ENCODE measurements at places on chromosomes 5 and 9.

- DNase-seq: no peak
These were observed 63.2 kb upstream of the GHR start for GRCh38 chr5:42360056-42360455.

DNA sequence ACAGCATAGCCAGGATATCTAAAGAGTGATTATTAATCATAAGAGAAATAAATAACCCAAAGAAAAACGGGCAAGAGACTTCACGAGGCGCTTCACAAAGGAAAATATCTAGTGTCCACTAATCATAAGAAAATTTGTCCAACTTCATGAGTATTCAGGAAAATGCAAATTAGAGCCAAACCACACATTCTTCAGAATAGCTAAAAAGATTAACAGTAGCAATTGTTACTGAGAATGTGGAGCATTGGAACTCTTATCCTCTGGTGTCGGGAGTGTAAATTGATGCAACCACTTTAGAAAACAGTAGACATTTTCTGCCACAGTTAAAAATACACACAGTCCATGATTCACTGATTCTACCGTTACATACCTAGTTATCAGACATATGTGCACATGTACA lies 145.7 kb downstream of the CWC27 start:
- no peak for DNase-seq

GRCh38 chr5:139745132-139745799 lies 50.3 kb upstream of the PSD2 start:
- no peak for DNase-seq

- DNase-seq: no peak
These were observed 92.1 kb upstream of the IL12B start for GRCh38 chr5:159422361-159422760.

DNA sequence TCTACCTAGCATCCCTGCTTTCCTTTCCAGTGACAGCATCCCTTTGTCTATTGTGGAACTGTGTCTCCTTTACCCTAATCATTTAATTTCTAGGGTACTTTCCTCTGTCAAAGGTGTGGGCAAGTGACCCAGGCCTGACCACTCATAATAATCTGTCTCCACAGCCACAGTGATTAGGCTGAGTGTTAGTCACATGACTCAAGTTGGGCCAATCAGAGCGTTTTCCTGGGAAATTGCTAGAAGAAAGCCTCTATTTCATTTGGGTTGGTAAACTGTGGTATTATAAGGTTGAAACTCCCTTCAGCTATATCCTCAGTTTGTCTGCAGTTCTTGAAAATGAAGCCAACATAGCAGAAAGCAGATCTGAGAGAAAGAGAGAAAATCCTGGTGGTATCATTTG lies 14.2 kb upstream of the AP3B1 start:
- no peak for DNase-seq

GRCh38 chr5:102749416-102750030 lies 5.6 kb upstream of the PAM start:
- DNase-seq: no peak

Measured in SIG-M5 (cell line).